Stimulated activated CD4-positive, alpha-beta T cell treated with anti-CD3 and anti-CD28 coated beads, Interleukin-1b, Interleukin-23, amount 100 ng/mL, for 1 hour (primary cell): ENCODE measurements at places on chromosomes 5 and 9.

DNA sequence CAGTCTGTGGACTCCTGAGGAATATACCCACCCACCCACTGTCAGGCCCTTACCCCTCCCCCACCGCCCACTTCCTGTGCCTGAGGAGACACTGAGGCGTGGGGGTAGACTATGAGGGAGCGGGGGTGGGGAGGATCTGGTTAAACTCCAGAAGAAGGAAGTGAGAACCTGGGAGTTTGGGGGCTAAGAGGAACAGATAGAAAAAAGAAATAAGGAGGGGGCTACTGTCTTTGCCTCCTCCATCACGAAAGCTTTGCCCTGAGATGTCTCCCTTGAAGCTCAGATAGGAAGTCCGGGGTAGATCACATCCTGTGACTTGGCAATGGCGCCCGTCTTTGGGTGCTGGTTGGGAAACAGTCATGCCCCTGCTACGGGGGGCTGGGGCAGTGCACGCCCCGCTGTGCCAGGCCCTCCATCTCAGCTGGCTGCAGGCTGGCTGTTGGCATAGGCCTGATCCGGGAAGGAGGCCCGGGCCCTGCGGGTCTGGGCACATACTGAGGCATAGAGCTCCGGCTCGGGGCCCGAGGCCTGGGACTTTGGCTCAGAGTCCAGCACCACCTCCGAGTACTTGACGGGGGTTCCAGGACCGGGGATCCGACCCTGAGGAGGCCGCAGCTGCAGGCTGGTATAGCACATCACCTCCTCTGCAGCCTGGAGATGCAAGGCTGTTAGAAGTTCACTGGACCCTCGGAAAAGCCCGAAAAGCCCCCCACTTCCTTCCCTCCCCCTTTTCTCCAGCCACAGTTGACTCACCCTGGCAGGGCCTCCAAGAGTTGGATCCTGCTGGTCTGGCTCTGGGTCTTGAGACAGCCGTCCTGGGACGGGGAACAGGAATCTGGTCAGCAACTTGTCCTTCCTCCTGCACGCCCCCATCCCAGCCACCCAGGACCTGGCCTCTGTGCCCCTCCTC is 1.0 kb downstream of the SIT1 start:
- no peak for DNase-seq

GRCh38 chr5:58246461-58246944 is 213.4 kb downstream of the PLK2 start:
- DNase-seq, result no peak

- DNase-seq, result peak; percentile 81
These were observed at the start of the genes NLN and SGTB for GRCh38 chr5:65721720-65722574. Gene NLN (plus strand): TSS chr5:65722205. CDS start chr5:65722374, 169 bp downstream. Gene SGTB (minus strand): TSS chr5:65722109. CDS start chr5:65720807, 1,302 bp downstream.

DNA sequence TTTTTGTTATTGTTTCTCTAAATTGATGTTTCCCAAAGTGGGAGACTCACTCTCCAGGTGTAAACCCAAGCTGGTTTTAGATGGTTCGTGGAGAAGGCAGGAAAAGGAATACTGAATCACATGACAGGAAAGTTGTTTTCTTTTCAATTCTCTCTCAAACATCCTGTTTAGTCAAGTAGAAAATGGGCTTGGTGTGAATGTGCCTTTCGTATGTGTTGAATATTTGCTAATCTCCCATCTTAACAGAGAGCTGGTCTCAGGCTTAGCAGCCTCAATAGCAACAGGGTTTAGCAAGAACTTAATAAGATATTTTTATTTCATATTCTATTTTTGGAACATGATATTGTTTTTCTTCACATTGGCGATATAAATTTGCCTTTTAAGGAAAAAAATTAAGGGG is 119.7 kb downstream of the INSYN2B start:
- no peak for DNase-seq

DNA sequence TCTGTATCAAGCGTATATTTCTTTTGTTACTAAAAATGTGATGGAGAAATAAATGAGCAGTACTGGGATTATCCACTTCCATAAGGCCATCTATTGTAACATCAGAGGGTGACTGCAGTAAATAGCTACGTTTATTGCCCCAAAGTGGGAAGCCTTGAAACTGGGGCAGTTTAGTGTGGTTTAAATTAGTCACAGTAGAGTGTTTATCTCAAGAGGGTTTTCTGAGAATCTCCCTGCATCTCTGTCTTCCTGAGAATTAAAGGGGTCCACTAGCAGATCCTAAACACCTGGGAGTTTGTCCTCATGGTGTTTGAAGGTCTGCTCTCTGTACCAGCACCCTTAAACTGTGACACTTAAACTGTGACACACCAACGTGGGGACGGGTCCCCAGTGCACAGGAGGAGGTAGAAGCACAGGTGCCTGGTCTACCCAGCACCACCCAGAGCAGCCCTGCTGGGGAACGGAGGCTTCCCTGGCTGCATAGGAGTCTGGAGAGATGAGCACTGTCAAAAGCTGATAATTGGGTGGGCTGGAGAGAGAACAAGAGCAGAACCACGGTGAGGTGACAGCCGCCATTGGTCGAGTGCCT is 25.2 kb downstream of the PRRC2B start:
- no peak for DNase-seq

DNA sequence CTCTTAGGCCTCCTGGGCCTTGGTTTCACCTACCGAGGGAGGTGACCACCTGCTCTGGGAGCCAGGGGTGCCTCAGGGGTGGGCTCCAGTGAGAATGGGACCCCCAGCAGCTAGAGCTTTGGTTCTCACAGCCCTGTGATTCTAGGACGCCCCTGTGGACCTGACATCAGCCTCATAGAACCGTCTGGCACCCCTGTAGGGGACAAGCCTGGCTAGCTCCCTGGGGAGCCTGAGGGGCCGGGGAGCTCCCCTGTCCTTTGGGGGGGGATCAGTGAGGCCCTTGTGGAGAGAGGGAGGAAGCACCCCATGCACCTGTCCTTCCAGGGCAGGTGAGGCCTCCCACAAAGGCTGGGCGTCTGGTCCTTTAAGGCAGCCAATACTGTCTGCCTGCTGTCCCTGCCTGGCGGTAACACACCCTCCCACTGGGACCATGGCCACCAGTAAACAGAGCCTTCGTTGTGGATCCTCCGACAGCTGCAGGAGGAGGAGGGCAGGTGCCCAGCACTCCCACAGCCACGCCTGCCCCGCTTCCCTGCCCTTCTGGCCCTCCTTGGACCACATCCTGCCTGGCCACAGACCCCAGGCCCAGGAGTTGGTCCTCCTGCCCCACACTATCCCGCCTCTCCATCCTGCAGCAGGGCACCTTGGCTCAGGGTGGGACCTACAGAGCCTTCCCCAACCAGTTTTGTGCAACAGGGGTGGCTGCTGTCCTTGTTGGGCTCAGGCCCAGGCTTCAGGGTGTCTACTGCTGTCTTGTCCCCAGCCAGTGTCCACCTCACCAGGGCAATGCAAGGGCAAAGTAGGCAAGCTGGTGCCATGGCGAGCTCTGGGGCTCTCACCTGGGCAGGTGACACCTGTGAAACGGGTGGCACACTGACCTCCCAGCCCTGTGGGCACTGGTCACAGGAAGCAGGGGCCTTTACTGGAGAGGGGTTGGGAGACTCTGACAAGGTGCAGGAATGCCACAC is 3.0 kb upstream of the TUBB4B start:
- DNase-seq, result no peak
